Activated B cell treated with CpG ODN at 0.5 μM for 24 hours (primary cell): ENCODE measurements at places on chromosomes 13 and 19.

- H3K27ac ChIP-seq, result peak overlapping the region; percentile 89
- H3K36me3 ChIP-seq, result peaks cover 22% of the 10 kb centered on the region
- no peak for DNase-seq
- peaks cover 39% of the 10 kb centered on the region for H3K4me1 ChIP-seq
- H3K27me3 ChIP-seq, result no peaks in the 10 kb centered on the region
- peak overlapping the region; percentile 57 for H3K4me3 ChIP-seq
Measured at GRCh38 chr13:97460004-97460775, 26.2 kb downstream of the RAP2A start.

- no peaks in the 10 kb centered on the region for H3K27me3 ChIP-seq
- DNase-seq, result no peak
- H3K4me3 ChIP-seq, result peak overlapping the region; percentile 39
- H3K4me1 ChIP-seq, result peaks cover 92% of the 10 kb centered on the region
Measured at GRCh38 chr19:34189917-34190425, 17.7 kb downstream of the LSM14A start.

DNA sequence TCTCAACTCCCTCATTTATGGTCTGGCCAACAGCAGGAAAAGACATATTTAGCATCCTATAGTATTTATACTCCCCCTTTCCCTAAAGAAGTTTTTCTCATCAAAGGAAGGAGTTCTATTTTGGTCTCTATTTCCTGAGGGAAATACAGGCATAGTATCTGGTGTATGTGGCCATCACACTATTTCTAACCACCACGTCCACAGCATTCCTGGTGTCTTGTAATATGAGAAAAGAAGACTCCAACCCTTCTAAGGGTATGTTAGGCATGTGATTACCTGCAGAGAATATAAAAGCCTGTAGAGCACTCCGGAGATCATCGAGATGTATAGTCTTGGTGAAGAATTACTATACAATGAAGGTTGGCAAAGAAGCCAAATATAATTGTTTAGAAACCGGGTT lies 137.4 kb downstream of the VWA8 start:
- H3K27me3 ChIP-seq, result no peaks in the 10 kb centered on the region
- no peak overlapping the region for H3K27ac ChIP-seq
- no peak for DNase-seq
- H3K4me1 ChIP-seq, result no peaks in the 10 kb centered on the region
- H3K36me3 ChIP-seq, result peaks cover 51% of the 10 kb centered on the region

- no peak overlapping the region for H3K4me3 ChIP-seq
- peaks cover 48% of the 10 kb centered on the region for H3K36me3 ChIP-seq
- H3K27me3 ChIP-seq, result no peaks in the 10 kb centered on the region
- no peak overlapping the region for H3K27ac ChIP-seq
- DNase-seq, result no peak
Measured at GRCh38 chr19:11612816-11613511, 15.7 kb downstream of the ZNF627 start.

DNA sequence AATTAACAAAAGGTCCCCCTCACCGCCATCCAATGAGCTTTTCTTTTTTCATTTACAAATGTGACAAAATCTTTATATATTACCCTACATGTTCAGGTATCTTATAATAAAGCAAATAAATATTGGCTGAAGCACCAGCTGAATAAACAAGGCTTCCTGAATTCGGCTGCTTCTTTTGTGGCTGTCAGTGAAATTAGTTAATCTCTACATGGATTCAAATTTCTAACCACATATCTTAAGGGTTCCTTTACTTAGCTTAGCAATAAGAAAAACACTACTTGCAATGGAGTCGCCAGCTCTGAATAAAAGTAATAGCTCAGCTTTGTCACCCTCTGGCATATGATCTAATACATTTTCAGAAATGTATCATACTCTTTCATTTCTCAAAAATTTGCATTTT lies 104.3 kb downstream of the CCNA1 start:
- H3K4me3 ChIP-seq, result no peak overlapping the region
- H3K4me1 ChIP-seq, result no peaks in the 10 kb centered on the region
- no peak overlapping the region for H3K27ac ChIP-seq
- H3K27me3 ChIP-seq, result no peaks in the 10 kb centered on the region
- DNase-seq, result no peak
- H3K36me3 ChIP-seq, result no peaks in the 10 kb centered on the region

GRCh38 chr13:109547942-109548341 lies 238.4 kb downstream of the IRS2 start:
- H3K4me1 ChIP-seq, result no peaks in the 10 kb centered on the region
- H3K36me3 ChIP-seq, result no peaks in the 10 kb centered on the region
- H3K4me3 ChIP-seq, result no peak overlapping the region
- no peaks in the 10 kb centered on the region for H3K27me3 ChIP-seq

GRCh38 chr13:113183450-113184129 lies 24.9 kb downstream of the PCID2 start:
- DNase-seq, result no peak
- H3K27ac ChIP-seq, result no peak overlapping the region
- H3K27me3 ChIP-seq, result no peaks in the 10 kb centered on the region
- H3K36me3 ChIP-seq, result peaks cover 84% of the 10 kb centered on the region

DNA sequence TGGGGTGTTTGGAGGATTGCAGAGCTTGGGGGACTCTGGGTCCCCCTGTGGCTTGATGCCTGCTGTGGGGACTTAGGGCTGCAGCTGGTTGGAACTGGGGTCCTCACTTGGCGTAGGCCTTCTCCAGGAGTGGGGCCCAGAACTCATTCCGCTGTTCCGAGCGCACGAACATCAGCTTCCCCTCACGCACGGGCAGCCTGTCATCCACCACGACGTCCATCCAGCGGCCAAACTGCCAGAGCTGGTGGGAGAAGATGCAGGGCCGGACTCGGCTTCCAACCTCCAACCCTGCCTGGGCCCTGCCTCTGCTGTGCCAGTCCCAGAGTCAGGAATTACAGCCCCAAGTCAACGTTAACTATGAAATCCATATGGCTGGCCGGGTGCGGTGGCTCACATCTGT lies 2.6 kb downstream of the CAPN12 start:
- no peaks in the 10 kb centered on the region for H3K36me3 ChIP-seq
- H3K4me3 ChIP-seq, result no peak overlapping the region
- peak overlapping the region; percentile 53 for H3K27ac ChIP-seq
- DNase-seq, result no peak
- H3K4me1 ChIP-seq, result peaks cover 7% of the 10 kb centered on the region
- no peaks in the 10 kb centered on the region for H3K27me3 ChIP-seq

- no peak overlapping the region for H3K27ac ChIP-seq
- no peak for DNase-seq
- H3K27me3 ChIP-seq, result no peaks in the 10 kb centered on the region
- no peak overlapping the region for H3K4me3 ChIP-seq
Measured at GRCh38 chr19:29685326-29685725, 20.1 kb downstream of the PLEKHF1 start.

GRCh38 chr13:73717632-73718031 lies 416.6 kb downstream of the KLF12 start:
- H3K27me3 ChIP-seq, result no peaks in the 10 kb centered on the region
- H3K27ac ChIP-seq, result no peak overlapping the region

DNA sequence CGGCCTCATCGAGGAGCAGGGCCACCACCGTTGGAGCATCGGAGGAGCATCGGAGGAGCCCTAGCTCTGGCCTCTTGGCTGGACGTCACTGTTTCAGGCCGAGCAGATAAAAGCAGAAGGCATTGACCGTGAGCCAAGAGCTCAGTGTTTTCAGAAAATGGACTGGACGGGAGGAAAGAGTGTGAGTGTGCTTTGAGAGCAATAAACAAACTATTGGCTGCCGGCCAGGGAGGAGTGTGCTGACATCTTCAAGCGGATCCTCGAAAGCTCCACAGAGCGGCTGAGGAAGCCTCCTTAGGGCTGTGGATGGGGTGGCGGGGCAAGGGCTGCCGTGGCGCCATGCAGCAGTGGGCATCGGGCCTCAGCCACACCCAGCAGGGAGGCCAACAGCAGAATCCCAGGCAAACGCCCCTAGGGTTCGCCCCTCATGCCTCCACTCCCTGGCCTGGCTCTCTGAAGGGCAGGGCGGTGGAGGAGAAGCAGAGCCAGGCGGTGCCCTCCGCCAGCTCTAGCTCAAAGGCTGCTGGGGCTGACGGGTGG lies 41.8 kb downstream of the IRS2 start:
- no peaks in the 10 kb centered on the region for H3K4me1 ChIP-seq
- no peak overlapping the region for H3K27ac ChIP-seq
- DNase-seq, result no peak
- no peak overlapping the region for H3K4me3 ChIP-seq
- H3K27me3 ChIP-seq, result peaks cover 8% of the 10 kb centered on the region

DNA sequence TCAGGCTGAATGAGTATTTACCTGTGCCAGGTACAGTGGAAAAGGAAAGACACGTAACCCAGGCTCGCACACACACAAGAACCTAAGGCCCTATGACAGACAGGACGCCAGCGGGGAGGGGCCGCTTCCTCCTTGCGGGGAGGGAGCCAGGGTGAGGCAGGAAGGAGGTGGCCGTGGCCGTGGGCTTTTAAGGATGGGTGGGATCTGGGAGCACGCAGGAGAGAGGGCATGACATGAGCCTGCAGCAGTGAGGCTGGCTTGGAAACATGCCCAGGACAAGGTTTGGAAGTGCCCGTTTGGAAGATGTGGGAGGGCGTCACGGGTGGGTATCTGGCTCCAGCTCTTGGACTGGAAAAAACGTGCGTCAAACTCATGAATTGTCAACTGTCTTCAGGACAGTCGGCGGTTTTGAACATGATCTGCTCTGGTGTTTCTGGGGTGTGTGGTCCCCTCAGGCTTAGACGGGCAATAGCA lies 20.1 kb downstream of the SH3GL1 start:
- H3K27me3 ChIP-seq, result no peaks in the 10 kb centered on the region
- peak; percentile 40 for DNase-seq
- peak overlapping the region; percentile 83 for H3K27ac ChIP-seq
- H3K4me3 ChIP-seq, result peak overlapping the region; percentile 77

- no peaks in the 10 kb centered on the region for H3K27me3 ChIP-seq
- peak overlapping the region; percentile 98 for H3K27ac ChIP-seq
- DNase-seq, result no peak
- H3K36me3 ChIP-seq, result no peaks in the 10 kb centered on the region
- peaks cover 71% of the 10 kb centered on the region for H3K4me1 ChIP-seq
- no peak overlapping the region for H3K4me3 ChIP-seq
Measured at GRCh38 chr19:35214766-35215422, 13.6 kb downstream of the FAM187B start.

- no peak overlapping the region for H3K4me3 ChIP-seq
- no peak overlapping the region for H3K27ac ChIP-seq
- no peaks in the 10 kb centered on the region for H3K27me3 ChIP-seq
Measured at GRCh38 chr13:96851856-96852445, 142.3 kb downstream of the OXGR1 start.

GRCh38 chr13:77584106-77584505 lies 48.6 kb downstream of the SCEL start:
- no peak for DNase-seq
- H3K4me3 ChIP-seq, result no peak overlapping the region

- DNase-seq, result no peak
- H3K27ac ChIP-seq, result no peak overlapping the region
- H3K27me3 ChIP-seq, result peaks cover 3% of the 10 kb centered on the region
- H3K36me3 ChIP-seq, result no peaks in the 10 kb centered on the region
Measured at GRCh38 chr13:99655351-99656091, 154.2 kb downstream of the TM9SF2 start.

- no peaks in the 10 kb centered on the region for H3K36me3 ChIP-seq
- H3K27me3 ChIP-seq, result peaks cover 2% of the 10 kb centered on the region
- H3K4me1 ChIP-seq, result no peaks in the 10 kb centered on the region
Measured at GRCh38 chr13:19927117-19927748, 31.3 kb upstream of the ZMYM2 start.

GRCh38 chr19:8209462-8210378 lies 550 bp downstream of the CERS4 start:
- H3K4me1 ChIP-seq, result peaks cover 60% of the 10 kb centered on the region
- H3K36me3 ChIP-seq, result peaks cover 32% of the 10 kb centered on the region
- peak overlapping the region; percentile 79 for H3K27ac ChIP-seq
- peak overlapping the region; percentile 96 for H3K4me3 ChIP-seq
- H3K27me3 ChIP-seq, result no peaks in the 10 kb centered on the region
- DNase-seq, result peak; percentile 85

- no peaks in the 10 kb centered on the region for H3K4me1 ChIP-seq
- no peak overlapping the region for H3K4me3 ChIP-seq
- DNase-seq, result no peak
Measured at GRCh38 chr13:34412817-34413375, 529.2 kb upstream of the NBEA start.

DNA sequence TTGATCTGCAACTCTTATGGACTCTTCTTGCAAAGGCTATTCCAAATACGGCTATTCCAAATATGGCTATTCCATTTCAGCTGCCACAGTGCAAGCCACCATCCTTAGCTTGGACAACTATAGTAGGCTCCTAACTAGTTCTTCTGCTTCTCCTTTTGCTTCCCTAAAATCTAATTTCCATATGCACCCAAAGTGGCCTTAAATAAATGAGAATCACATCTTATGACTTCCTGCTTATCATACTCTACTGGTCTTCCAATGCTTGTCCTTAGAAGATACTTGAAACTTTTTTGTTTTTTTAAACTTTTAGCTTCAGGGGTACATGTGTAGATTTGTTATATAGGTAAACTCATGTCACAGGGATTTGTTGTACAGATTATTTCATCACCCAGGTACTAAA lies 4.9 kb downstream of the UCHL3 start:
- H3K27me3 ChIP-seq, result no peaks in the 10 kb centered on the region
- H3K4me3 ChIP-seq, result no peak overlapping the region
- DNase-seq, result no peak

DNA sequence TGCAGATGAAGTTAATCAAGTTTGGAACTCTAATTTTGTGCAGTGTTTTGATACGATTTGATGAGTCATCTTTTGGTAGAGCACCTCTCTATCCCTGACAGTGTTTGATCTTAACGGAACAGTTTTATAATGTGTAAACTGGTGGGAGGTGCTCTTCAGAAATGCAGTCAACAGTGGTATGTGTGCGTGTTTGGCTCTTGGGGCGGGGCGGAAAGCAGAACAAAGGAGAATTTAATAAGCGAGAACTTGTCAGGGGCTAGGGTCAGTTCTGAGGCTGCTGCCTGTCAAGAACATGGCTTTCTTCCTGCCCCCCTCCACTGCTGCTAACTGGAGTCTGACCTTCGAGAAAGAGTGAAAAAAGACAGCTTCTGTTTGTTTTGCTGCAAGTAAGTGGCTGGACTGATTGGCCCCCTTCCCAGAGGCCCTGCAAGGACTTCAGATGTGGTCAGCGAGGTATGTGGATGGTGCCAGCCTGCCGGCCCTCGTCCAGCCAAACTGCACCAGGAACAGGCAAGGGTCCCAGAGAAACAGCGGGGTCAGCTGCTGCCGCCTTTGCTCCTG lies 40.8 kb downstream of the BBC3 start:
- peaks cover 20% of the 10 kb centered on the region for H3K4me1 ChIP-seq
- DNase-seq, result no peak
- H3K27me3 ChIP-seq, result no peaks in the 10 kb centered on the region
- no peak overlapping the region for H3K27ac ChIP-seq
- H3K4me3 ChIP-seq, result no peak overlapping the region

GRCh38 chr19:1748115-1748872 lies 5.0 kb upstream of the ONECUT3 start:
- H3K4me3 ChIP-seq, result peak overlapping the region; percentile 68
- DNase-seq, result no peak
- H3K27me3 ChIP-seq, result peaks cover 31% of the 10 kb centered on the region
- H3K36me3 ChIP-seq, result no peaks in the 10 kb centered on the region
- peak overlapping the region; percentile 63 for H3K27ac ChIP-seq

GRCh38 chr19:11027381-11027780 lies 61.9 kb upstream of the LDLR start:
- H3K4me1 ChIP-seq, result no peaks in the 10 kb centered on the region
- DNase-seq, result no peak
- H3K4me3 ChIP-seq, result no peak overlapping the region
- no peaks in the 10 kb centered on the region for H3K27me3 ChIP-seq
- no peak overlapping the region for H3K27ac ChIP-seq
- H3K36me3 ChIP-seq, result peaks cover 90% of the 10 kb centered on the region
